ENCODE measurements at places on chromosomes 13 and 19.

GRCh38 chr13:103960001-103960400 is 893.8 kb upstream of the SLC10A2 start:
- no peak for DNase-seq

- DNase-seq, result no peak
Observed at GRCh38 chr13:29886446-29886845, 36.0 kb upstream of the UBL3 start.

GRCh38 chr19:48152551-48152950 is 17.6 kb downstream of the LIG1 start:
- no peak for DNase-seq

DNA sequence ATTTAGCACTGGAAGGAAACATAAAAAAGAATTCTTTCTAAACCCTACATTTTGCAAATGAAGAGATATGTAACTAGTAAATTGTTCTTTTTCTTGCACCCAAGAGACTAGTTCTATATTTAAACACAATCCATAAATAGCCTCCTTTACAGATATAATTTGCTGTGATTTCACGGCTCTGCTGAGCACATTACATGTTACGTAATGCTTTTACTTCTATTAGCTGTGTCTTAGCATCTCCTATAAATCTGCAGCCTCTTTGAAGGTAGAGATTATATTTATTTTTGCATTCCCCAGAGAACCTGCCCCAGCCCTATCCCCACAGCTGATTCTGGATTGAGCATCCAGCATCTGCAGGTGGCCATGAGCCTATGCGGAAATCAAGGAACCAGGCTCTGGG is 32.2 kb downstream of the LACC1 start:
- no peak for DNase-seq

DNA sequence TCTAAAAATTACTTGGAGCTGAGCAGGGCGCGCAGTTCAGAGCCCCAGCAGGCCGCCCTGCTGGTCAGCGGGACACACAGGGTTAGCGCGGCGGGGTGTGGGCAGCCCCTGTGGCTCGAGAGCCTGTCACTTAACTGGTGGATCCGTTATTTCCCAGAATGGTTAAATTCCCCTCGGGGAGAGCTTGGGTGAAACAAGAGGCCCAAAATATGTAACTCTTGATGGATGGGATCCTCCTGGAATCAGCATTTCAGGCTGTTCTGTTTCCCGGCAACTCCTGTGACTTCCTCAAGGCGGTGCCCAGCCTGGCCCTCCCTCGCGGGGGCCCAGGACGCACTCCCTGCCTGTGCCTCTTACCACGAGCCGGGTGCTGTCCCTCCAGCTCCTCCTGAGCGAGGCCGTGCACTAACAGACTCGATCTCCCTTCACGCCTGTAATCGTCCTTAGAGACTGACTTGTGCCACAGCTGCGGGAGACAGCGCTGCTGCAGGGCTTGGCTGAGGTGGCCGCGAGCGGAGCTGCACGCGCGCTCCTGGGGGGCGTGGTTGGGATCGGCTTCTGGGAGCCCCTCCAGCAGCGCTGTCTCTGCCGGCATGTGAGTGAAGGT is 9.7 kb downstream of the PTBP1 start:
- no peak for DNase-seq

GRCh38 chr19:18940769-18941627 is at the start of gene HOMER3:
Gene HOMER3, minus strand, starts transcription at chr19:18941217. Its CDS starts 2,235 bp downstream, at chr19:18938982.
- DNase-seq, result no peak
